ENCODE measurements at places on chromosomes 7 and 10.

- DNase-seq, result no peak
These were observed 3.4 kb upstream of the ARHGAP22 start for GRCh38 chr10:48608279-48608681.

GRCh38 chr10:72935361-72935760 is 19.2 kb downstream of the PLA2G12B start:
- no peak for DNase-seq

- DNase-seq, result no peak
These were observed 258.6 kb downstream of the PAXIP1 start for GRCh38 chr7:154744256-154744860.

DNA sequence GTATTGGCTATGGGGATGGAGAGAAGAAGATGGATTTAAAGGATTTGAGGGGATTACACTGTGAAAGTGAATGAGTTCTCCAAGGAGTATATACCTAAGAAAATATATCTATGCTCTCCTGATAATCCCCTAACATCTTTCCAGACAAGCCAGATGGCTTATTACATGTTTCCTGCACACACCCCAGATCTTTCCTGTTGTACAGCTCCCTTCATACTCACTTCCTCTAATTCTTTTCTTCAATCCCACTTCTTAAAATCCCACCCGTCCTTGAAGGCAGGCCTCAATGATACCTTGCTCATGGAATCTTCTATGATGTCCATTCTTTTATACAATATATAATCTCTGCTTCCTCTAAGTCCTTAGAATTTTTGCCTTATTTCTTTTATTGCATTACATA is 317.2 kb upstream of the DGKB start:
- DNase-seq, result no peak

DNA sequence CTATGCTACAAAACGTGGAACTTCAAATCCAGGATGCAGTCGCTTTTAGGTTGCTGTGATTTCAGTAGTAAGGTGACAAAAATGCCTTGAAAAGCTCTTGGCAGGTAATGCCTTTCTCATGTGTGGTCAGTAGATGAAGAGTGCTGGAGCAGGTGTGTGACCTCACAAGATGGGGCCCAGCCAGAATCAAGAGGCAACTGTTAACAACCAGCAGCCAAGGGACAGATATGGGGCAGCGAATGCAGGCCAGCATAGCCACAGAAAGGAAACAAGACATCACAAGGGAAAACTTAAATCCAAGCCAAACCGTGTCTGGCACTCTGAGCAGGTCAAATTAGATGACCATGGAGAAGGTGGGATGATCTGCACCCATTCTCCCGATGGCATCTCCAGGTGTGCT is 12.3 kb downstream of the HUS1 start:
- DNase-seq, result no peak

Data from central memory CD8-positive, alpha-beta T cell (primary cell).